Gastrocnemius medialis (tissue), 4 donors: ENCODE measurements at places on chromosomes 2 and 18. TPM values are rescaled to one million over a fixed set of nuclear protein-coding genes. Genes with fewer than 3 reads are reported as not detected.
A peak's percentile ranks its signal among the peaks of the same experiment; 100 is the strongest.

Gene TRIM43
- not detected for total RNA-seq

Gene UGT1A8
- not detected for total RNA-seq

GRCh38 chr2:27245626-27246025 is 17.2 kb downstream of the SLC30A3 start:
- DNase-seq, result no peak

DNA sequence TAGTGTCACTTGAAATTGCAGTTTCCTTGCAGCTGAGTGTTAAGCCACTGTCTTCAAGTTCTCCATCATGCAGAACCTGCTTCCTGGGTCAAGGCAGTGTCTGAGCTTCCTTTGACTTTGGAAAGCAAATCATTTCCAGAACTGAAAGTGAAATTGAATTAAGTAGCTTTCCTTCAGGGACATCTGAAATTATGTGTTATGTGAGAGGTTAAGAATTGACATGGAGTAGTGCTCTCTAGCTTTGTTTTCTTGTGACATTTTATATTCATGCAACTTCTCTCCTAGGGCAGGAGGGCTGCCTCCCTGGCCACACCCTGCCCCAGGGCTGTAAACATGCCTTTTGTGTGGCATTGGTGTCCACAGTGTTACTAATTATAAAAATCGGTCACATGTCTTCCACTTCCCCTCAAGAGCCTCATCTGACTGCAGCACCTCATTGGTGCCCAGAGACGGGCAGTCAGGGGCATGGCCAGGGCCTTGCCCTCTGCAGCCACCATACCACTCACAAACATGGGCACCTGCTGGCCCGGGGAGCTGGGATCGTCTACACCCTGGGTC is 14.4 kb downstream of the RAB12 start:
- peak; percentile 71 for DNase-seq

DNA sequence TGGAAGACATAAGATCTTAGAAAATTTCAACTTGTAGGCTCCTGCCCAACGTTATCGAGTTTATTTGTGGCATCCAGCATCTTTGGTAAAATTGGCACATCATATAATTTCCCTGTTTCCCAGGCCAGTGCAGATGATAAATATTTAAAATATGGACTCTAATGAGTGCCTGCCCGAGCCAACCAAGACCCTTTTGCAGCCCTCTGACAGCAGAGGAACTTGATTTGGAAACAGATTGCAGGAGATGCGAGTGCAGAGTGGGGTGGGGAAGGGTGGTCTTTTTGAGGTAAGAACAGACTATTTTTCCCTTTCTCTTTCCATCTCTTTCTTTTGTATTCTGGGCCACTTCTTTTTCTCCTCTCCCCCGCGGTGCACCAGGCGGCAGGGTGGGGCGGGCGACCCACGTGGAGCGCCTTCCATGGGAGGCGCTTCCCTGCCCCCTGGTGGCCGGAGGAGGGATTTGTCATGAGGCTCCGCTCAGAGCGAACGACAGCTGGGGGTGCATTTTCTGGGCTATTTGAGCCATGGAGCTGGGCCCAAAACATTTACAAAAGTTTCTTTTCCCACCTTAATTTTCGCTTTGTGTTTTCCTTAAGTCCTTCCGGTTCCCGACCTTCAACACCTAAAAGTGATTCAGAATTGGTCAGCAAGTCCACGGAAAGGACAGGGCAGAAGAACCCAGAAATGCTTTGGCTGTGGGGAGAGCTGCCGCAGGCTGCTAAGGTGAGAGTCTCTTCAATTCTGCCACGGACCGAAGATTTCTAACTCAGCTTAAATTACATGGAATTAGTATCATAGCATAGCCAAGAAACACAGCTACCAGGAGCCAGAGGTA is 32.7 kb downstream of the LPIN1 start:
- DNase-seq, result peak; percentile 59

DNA sequence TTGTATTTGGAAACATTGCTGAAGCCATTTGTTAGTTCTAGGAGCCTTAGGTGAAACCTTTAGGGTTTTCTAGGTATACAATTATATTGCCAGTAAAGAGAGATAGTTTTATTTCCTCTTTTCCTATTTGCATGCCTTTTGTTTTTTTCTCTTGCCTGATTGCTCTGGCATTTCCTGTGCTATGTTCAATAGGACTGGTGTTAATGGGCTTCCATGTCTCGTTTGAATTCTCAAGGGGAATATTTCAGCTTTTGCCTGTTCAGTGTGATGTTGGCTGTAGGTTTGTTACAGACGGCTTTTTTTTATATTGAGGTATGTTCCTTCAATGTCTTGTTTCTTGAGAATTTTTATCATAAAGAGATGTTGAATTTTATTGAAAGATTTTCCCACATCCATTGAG is 1054.9 kb upstream of the NXPH2 start:
- no peak for DNase-seq

DNA sequence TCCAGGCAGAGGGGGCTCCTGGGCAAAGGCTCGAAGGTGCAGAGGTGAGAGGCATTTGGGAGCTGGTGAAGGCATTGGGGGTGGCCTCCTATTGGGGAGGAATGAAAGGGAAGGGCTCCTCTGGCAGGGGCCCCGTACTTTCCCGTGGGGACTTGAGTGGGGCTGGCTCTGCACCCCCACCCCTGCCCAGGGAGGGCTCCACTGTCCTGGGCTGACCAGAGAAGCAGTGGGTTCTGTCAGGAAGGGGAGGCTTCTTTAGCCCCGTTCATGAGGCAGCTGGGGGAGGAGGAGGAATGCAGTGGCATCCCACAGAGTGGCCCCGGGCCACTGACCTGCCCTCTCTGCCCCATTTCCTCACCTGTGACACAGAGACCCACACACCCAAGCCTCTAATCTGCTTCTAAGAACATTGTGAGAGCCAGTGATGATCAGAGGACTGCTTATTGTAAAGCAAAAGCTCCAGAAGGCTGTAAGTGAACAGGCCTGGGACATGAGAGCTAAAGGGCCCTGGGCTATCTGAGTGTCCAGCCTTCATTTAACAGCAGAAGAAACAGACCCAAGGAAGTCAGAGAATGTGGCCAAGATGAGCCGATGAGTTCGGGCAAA is 38.6 kb upstream of the GPAT2 start:
- DNase-seq, result no peak

GRCh38 chr2:65615602-65616001 is 183.2 kb upstream of the SPRED2 start:
- no peak for DNase-seq

GRCh38 chr2:233130024-233130423 is 69.9 kb downstream of the INPP5D start:
- DNase-seq, result no peak

GRCh38 chr2:125581557-125581956 is 1074.4 kb upstream of the GYPC start:
- no peak for DNase-seq

DNA sequence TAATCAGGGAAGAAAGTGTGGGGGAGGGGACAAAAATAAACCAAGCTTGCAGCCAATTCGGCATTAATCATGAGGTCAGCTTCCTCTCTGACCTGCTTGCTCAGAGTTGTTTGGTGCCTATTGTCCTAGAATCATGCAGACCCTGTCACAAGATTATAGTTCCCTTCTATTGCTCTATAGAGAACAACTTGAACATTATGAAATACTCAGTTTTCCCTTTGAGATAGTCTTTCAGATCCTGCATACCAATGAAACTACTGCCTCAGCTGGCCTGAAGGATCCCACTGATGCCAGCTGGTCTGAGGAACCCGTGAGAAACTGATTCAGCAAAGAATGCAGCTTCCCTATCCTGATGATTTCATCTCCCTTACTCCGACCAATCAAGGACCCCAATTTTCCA is 955 bp upstream of the BBS5 start:
- no peak for DNase-seq

GRCh38 chr2:64825831-64826491 is 163.2 kb upstream of the SLC1A4 start:
- DNase-seq, result no peak

DNA sequence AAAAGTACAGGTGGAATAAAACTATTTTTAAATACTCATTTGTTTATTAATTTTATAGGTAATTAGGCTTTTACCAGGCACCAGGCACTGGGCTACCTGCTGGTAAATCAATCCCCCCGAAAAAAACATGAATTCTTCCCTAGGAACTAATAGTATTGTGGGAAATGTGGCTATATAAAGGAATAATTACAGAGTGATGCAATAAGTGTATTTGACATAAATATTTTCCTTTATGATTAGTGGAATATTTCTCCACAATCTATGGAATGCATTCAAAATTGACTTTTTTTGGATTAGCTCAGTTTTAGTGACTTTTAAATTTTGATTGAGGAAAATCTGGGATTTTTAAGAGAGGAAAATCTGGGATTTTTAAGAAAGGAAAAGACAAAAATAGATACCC is 109.7 kb upstream of the BZW1 start:
- no peak for DNase-seq

GRCh38 chr2:121682396-121683298 is 33.4 kb upstream of the CLASP1 start:
- no peak for DNase-seq

GRCh38 chr2:231737761-231738160 is 29.4 kb downstream of the PTMA start:
- DNase-seq, result no peak

DNA sequence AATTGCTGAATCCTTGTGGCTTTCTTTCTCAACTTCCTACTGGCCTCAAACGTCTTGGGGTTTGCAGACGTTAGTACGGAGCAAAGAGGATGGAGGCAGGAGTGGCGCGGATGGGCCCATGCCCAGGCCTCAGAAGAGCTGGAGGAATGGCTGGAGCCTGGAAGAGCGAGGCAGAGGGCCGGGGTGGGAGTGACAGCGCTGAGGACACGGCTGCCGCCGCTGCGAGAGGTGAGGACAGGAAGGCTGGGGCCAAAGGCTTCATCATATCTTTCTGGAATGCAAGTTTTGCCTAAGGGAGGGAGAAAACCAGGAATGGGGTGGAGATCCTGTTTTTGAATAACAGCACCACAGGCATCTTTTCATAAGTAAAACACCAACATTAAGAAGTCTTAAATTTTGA is 178.5 kb upstream of the SESTD1 start:
- no peak for DNase-seq

- DNase-seq, result no peak
Measured at GRCh38 chr2:163665817-163666216, 70.0 kb downstream of the FIGN start.

DNA sequence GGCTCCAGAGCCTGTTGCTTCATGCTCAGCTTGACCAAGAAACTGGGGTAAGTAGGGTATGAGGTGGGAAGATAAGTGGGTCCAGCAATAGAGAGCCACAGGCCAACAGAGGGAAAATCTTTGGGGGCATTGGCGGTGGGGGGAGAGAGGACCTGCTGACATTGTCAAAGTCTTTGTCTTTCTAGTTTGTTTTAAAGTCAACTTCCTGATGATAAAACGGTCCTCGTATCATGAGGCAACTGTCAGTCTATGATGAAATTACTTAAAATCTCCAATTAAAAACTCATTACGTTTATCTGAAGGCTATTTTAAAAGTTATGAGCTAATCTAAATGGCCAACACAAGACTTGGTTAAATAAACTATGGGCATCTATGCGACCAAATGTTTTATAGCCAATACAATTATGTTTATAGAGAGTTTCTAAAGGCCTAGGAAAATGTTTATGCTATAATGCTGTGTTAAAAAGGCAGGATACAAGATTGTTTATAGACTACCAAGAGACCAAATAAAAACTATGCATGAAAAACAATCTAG is 84.4 kb upstream of the CD28 start:
- no peak for DNase-seq

Gene LYPD6B
- total RNA-seq, result not detected

- no peak for DNase-seq
Measured at GRCh38 chr18:25262920-25263319, 89.0 kb downstream of the ZNF521 start.

Gene SULT1C4
- total RNA-seq, result 3.2 TPM

- no peak for DNase-seq
Measured at GRCh38 chr18:43883886-43884285, 606.6 kb upstream of the SYT4 start.

- DNase-seq, result no peak
Measured at GRCh38 chr18:46829947-46830346, 73.1 kb upstream of the ST8SIA5 start.

Gene GALM
- total RNA-seq, result 16.9 TPM
